ENCODE measurements at places on chromosomes 1 and 21.

GRCh38 chr1:92482665-92483609, 3.8 kb downstream of the GFI1 start:
- DNase-seq, result no peak

DNA sequence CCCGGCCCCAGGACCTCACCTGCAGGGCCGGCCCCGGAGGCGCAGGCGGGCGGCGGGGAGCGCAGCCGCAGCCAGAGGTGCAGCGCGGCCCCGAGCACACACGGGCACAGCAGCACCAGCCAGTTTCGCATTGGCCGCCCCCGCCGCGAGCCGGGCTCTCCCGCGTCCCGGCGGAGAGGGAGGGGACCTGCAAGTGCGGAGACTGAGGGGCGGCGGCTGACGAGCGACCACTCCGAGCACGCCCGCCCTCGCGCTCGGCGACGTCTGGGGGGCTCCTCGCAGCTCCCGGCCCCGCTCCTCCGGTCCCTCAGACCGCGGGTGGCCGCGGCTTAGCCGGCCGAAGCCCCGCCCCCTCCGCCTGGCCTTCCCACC, at the start of gene B3GALNT2:
TSS of gene B3GALNT2 (minus strand) at position 331 of the 372 bp plus-strand sequence. CDS start at position 131, 200 bp downstream.
- no peak for DNase-seq

GRCh38 chr1:119308806-119309205, 59.8 kb upstream of the HAO2 start:
- no peak for DNase-seq

- DNase-seq, result no peak
Observed at GRCh38 chr1:5811419-5811818, 180.8 kb downstream of the NPHP4 start.

DNA sequence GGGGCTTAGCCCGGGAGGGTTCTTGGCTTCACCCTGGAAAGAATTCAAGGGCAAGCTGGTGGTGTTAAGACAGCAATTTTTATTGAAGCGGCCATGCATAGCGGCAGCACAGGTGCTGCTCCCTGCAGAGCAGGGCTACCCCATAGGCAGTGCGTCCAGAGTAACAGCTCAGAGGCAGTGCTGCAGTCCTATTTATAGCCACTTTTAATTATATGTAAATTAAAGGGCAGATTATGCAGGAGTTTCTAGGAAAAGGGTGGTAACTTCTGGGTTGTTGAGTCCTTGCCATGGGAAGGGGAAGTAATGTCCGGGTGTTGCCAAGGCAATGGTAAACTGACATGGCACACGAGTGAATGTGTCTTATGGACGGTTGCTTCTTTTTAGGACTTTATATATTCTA, 57.0 kb downstream of the VPS26C start:
- no peak for DNase-seq

- DNase-seq, result no peak
Observed at GRCh38 chr1:204102739-204103430, 30.0 kb downstream of the SOX13 start.

All from tibial nerve (tissue), 4 donors.